SK-N-SH treated with all-trans-retinoic acid at 6 μM for 48 hours (cell line): ENCODE measurements at places on chromosomes 5 and 9.

- no peak for ATAC-seq
These were observed 15.0 kb downstream of the ANKRD33B start for GRCh38 chr5:10578869-10579268.

GRCh38 chr9:108889649-108890067 lies 27.6 kb downstream of the ACTL7A start:
- ATAC-seq, result peak; percentile 73

DNA sequence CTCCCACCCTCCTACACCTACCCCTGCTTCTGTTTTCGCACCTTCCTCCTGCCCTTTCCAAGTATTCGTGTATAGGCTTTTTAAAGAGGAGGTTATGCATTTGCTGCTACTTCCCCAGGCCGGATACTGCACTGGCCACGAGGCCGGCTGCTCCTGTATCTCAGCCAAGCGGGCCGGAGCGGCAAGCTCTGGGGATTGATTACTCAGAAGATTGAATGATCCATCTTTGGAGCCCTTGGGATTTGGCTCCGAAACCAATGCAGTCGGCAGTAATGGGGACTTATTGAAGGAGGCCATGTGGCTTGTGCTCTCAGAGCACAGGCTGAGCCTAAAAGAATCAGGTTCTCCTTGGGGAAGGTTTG lies 405.3 kb downstream of the TLE4 start:
- ATAC-seq, result no peak

- no peak for ATAC-seq
These were observed at the start of gene IL11RA for GRCh38 chr9:34651876-34652601. IL11RA (plus strand) TSS chr9:34652185; CDS start chr9:34655218, 3,033 bp downstream.

DNA sequence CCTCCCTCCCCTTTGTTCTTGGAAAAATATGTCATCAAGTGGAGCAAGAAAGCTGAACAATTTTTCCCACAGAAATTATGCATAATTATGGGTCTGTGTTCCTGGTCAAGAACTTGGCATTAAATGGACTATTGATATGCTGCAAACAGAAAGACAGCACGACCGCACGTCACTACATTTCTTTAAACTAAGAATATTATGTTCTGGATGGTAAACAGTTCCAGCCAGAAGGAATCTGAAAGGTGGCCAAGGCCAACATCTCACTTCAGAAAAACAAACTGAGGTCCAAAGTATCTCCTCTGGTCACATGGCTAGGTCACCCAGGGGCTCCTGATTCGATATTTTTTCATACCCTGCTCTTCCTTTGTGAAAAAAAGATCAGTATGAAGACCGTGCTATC lies 173.3 kb upstream of the GAS1 start:
- no peak for ATAC-seq

DNA sequence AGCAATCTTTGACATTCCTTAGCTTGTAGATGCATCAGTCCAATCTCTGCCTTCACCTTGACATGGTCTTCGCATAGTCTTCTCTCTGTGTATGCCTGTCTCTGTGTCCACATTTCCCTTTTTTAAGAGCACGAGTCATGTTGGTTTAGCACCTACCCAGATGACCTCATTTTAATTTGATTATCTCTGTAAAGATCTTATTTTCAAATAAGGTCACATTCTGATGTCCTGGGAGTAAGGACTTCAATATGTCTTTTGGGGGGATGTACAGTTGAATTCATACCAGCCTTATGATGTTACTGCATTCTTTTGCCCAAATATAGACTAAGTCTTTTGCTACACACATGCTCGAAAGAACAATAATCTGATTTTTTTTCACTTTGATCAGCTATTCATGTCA lies 6.9 kb downstream of the KCTD16 start:
- ATAC-seq, result peak; percentile 71

GRCh38 chr9:85471791-85472190 lies 270.0 kb downstream of the AGTPBP1 start:
- ATAC-seq, result no peak

DNA sequence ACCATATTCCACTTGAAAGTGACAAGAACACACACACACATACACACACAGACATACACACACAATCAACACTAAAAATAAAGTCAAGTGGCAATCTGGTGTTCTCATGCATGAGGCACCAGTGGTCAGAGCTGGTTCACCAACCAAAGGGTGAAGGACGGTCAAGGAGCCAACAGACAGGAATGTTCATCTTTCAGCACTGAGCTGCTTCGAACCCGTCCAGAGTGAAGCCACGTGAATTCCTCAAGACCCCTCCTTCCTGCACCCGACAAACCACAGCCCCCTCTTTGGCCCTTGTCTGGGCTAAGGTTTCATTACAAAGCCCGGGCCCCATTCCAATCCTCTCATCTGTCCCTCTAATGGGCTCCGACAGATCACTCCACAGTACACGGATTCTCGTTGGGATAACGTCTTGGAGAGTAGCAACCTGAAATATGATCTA lies 84.5 kb upstream of the SMIM23 start:
- ATAC-seq, result no peak

GRCh38 chr9:11275158-11275695 lies 662.4 kb upstream of the PTPRD start:
- ATAC-seq, result no peak

DNA sequence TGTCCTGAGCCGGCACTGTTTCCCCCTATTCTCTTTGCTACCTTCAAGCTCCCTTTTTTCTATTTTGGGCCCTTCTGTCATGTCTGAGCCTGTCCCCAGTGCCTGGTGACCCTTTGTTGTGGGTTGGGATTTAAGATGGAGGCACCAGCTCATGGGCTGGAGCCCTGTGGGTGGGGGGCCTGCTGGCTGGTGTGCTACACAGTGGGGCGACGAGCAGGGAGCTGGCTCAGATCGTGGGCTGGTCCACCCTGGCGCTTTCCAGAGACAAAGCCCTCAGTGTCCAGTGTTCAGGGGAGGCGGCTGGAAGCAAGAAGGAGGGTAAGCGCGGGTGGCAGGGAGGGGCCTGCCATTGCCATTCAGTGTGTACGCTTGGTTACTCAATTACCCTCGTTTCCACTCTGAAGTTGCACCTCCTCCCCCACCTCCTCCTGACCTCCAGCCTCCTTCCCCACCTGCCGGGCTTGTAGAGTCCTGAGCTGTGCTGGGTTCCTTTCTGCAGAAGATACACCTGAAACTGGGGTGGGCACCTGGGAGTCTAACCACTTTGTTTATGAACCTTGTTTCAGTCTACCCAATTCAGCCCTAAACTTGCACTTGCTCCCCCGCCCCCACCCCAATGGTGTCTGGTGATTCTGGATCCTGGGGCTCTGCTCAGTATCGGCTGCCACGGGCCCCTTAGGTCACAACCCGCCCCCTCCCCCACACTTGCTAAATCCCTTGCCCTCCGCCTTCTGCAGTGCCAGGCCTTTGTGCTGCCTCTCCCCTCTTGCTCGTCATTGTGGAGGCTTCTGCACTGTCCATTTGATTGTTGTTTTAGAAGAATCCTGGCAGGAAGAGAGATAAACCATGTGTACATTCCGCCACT lies 49.9 kb downstream of the MVB12B start:
- ATAC-seq, result no peak

GRCh38 chr5:60366489-60366888 lies 333.5 kb downstream of the DEPDC1B start:
- peak; percentile 73 for ATAC-seq

DNA sequence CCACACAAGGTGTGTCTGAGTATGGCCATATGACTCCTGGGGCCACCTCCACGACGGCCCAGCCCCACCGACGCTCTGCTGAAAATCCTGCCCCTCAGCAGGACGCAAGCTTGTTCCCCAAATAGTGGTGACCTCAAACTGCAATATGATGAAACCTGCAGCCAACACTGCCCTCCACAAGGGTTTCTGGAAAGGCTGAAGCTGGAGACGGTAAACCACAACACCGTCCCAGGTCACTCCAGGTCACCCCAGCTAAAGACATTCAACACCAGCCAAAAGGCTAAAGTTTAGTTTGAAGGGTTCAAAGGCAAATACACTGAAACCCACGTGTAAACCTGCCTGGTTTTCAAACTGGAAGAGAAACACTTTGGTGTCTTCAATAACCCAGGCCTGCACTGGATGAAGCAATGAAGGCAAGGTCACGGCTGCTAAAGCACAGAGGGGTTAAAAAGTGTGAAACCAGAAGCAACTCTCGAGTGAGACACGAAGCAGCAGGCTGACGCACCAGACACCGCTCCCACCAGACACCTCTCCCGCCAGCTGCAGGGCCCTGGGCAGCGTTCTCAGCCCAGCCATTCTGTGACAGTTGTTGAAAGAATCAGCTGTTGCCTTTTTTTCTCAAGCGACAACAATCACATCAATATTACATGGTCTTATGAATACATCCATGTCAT lies 1.8 kb upstream of the LHX3 start:
- ATAC-seq, result no peak

DNA sequence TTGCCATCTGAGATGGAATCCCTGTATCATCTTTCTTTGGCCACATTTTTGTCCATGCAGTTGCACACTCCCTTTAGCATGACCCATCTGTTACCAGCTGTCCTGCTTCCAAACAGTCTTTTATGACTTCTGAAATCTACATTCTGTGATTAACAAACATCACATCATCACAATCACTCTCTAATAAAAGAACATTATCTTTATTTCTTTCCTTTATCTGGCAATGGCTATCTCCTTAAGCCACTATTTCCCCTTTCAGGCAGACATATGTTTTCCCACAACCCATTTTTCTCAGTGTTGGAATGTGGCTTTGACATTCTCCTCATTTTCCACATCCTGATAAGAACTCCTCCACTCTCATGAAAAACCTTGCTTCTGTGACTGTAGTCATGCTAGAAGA lies 141.0 kb downstream of the ST8SIA4 start:
- ATAC-seq, result peak; percentile 37; the same call in 1 of the 3 replicates

DNA sequence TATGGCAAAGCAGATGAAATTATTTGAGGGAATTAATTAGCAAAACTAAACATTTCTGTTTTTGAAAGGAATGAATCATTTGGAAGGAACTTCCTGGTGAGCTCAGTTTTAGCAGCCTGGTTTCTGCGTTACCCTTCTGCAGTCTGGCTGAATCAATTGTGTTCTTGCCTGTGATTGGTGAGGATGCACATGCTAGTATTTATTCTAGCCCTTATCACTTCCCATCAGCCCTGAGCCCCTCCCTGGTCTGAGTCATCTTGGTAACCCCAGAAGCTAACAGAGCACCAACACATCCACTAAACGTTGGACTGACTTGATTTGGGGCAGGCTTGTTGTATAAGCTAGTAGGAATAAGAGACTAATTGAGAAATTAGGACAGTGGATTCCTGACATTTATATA lies 6.6 kb downstream of the TJP2 start:
- ATAC-seq, result peak; percentile 93

DNA sequence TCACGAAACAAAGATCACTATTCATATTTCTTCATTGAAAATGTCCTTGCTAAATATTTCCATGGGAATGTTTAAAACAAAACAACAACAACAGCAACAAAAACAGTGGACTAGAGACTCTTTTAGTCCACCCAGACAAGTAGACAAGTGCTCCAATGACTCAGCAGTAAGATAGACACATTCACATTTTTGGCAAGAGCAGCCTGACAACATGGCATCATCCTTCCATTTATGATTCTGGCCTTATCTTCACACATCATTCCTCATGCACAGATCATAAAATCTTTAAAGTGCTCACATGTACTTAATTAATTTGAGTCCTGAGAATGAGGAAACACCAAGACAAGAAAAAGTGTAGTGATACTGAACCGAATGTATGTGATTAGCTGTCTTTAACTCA lies 132.6 kb upstream of the PDE4D start:
- peak; percentile 82 for ATAC-seq

DNA sequence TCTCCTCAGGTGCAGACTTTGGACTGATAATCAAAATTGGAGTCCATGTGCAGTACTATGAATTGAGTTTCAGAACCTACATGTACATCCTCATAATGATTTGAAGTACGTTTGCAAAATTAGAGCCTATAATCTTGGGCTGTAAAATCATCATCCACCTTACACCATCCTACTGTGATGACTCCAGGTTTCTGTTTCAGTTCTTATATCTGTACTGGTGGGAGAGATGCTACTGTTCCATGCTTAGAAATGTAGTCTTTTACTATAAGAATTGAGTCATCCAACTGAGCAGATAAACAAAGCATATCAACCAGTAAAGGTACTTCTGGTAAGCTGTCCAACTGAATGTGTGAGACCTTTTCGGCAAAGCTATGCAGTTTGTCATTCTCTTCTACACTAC lies 586.3 kb upstream of the FAM174A start:
- ATAC-seq, result no peak

GRCh38 chr5:169711551-169712225 lies 74.6 kb downstream of the DOCK2 start:
- no peak for ATAC-seq

DNA sequence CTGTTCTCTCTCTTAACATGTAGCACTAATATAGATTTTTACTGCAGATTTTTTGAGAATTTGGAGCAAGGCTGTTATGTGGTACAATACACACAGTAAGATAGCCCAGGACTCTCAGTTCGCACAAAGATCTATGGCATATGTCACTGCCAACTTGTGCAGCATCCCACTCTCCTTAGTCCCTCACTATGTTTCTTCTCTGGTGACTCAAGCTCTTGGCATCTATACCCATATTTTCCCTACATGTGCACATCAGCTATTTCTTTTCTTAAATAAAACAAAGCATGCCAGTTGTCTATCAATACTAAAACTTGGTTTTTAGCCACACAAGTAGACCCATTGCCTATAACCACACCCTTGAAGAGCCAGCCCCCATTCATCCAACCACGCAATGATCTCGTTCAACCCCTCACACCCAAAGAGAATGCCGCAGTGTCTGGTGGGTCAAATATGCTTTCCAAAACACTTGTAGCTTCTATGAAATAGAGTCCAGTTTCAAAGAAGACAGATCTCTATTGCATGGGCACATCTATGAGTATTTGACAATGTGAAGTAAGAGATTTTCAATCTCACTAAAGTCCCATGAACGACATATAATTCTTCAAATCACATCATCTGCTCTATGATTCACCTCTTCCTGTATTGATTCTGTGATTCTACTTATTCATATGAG lies 18.2 kb upstream of the IL7R start:
- no peak for ATAC-seq

- ATAC-seq, result no peak
These were observed 645.2 kb upstream of the PTPRD start for GRCh38 chr9:11257992-11258391.

DNA sequence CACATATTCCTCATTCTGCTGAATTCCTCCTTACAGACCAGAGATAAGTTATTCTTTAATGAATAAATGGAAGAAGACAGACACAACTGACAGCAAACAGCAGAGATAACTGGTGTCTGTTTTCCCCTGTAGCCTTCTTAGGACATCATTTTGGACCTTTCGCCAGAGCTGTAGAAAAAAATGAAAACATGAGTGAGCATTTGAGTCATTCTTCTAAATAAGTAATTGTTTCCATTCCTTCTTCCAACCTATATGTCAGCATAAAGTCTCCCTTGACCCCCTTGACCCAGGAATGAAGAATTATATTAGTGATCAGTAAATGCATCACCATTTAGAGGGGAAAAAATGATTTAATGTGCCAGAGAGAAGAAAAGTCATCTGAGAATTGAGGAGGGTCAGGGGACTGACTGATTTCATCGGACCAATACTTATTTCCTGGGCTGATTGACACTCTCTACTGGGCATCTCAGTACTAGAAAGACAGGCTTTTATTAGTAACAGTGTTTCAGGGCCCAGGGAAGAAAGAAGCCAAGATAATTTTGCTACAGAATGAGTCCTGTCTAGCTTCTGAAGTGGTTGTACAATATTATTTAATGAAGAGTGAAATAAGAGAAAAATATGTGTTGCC lies 597.0 kb downstream of the PSAT1 start:
- peak; percentile 63 for ATAC-seq

- ATAC-seq, result no peak
These were observed 63.8 kb downstream of the IL31RA start for GRCh38 chr5:55914971-55915370.

GRCh38 chr5:1548702-1549474 lies 25.1 kb upstream of the LPCAT1 start:
- ATAC-seq, result no peak
